DMS79 (cell line): ENCODE measurements at places on chromosomes 3 and 15.

DNA sequence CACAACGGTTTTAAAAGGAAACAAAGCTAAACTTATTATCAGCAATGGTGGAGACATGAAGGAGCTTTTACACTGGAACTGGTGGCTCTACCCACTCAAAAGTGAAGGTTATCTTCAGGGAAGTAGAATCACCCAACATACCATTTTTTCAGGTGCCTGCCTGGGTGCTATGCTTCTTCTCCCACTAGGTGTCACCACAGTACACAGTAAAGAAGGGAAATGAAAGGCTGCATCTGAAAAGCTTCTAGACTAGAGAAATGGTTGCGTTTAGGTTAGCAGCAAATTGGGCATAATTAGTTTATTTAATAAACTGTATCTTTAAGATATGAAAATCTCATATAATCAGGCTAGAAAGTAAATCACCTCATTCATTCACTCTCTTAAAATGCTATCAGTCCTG lies 47.0 kb upstream of the SELENOK start:
- no peak for DNase-seq

- no peak for DNase-seq
These were observed 215.5 kb downstream of the NR1D2 start for GRCh38 chr3:24160424-24161095.

- DNase-seq, result no peak
These were observed 199.1 kb downstream of the LRRN1 start for GRCh38 chr3:3998140-3998922.

DNA sequence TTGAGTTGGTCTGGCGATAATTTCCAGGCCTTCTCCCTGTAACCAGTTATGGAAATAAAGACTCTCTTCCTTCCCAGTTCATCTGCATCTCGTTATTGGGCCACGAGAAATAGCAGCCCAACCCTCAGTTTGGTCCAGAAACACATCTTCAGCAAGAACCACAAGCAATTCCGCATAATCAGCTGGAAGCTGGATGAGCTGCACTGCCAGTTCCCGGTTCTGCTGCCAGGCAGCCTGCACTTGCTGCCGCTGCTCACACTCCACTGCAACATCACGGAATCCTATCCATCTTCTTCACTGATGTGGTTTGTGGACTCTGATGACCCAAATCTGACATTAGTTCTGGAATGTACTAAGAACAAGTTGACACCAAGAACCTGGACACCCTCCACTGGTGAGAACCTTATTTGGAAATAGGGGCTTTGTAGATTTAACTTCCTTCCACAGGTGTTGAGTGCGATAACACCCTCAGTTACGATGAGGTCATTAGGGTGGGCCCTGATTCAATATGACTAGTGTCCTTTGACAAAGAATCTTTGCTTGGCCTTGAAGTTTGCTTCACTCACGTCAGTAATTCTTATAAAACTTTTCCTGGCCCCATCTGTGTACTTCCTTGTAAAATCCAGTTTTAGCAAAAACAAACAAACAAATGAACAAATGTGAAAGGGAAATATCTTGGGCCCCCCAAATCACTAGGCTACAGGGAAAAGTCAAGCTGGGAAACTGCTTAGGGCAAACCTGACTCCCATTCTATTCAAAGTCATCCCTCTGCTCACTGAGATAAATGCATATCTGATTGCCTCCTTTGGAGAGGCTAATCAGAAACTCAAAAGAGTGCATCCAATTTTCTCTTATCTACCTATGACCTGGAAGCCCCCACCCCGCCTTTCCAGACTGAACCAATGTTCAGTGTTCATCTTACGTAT lies 221.9 kb upstream of the PROK2 start:
- no peak for DNase-seq

- no peak for DNase-seq
These were observed 8.4 kb upstream of the RPS17 start for GRCh38 chr15:82548700-82549099.

DNA sequence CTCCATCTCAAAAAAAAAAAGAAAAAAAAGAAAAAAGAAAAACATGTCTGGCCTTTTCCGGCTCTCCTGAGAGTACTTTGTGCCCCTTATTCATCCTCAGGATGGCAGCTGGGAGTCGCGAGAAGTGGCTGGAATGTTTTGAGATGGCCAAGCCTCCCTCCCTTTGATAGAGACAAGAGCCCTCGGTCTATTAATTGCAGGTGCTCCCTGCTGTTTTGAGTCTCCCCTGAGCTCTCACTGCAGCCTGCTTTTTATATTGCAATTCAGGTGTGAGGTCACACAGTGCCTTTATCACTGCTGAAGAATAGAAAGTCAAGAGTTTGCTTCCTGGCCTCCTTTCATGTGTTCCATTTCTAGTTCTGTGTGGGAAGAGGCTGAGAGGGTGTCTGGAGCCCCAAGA lies 10.9 kb downstream of the CA12 start:
- peak; percentile 74 for DNase-seq

- no peak for DNase-seq
These were observed 31.1 kb upstream of the UTS2B start for GRCh38 chr3:191361456-191361855.

GRCh38 chr3:159669766-159670165 lies 318.9 kb upstream of the IL12A start:
- DNase-seq, result no peak

GRCh38 chr3:177220136-177220974 lies 23.1 kb upstream of the TBL1XR1 start:
- DNase-seq, result no peak

- DNase-seq, result no peak
These were observed 49.1 kb downstream of the CA12 start for GRCh38 chr15:63332367-63333124.

DNA sequence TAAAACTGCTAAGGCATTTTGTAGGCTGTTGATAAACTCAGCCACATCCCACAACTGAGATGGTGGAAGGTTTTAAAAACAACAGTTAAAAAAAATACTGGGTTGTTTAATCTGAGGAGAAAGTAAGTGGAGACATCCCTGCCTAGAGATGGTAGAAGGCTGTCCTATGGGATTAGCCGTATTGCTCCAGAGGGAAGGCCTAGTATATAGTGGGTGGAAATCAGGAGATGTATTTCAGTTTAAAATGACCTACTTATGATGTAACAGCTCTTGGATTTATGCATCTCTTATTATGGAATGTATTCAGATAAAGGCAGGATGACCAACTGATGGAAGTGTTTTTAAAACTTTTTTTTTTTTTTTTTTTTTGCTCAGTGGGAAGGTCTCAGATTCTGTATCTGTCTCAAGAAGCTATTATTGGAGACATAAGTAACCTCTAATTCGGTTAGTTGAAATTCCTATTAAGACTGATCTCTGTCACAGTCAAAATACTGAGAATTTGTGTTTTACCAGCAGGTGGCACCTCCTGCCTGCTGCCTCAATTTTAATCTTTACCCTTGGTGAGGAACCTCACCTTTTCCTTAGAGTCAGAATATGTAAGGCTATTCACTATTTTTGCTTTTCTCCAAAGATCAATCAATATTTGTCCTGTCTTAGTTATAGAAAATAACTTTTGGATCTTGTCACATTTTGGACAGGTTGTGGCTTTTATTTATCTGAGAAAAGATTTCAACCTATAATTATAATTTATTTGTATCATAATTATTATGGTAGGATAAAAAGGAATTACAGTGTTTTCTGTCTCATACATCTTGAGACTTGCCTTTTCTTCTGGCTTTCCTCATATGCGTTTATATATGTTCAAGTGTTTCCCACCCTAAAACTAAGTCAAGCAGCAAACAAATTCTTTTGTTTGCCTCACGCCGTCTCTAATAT lies 63.0 kb downstream of the VPS8 start:
- peak; percentile 18 for DNase-seq

DNA sequence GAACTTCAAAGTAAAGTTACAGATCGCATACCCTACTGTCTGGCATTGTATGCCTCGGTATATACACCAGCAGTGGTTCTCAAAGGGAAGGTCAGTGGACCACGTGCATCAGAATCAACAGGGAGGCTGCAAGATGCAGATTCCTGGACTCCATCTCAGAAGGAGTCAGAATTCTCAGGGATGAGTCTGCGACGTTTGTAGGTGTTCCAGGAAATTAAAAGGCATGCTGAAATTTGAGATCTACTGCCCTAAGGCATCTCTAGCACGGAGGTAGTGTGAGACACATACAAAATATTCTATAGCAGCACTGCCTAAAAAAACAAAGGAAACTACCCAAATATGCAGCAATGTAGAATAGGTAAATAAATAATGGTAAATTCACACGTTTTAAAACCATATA lies 136.8 kb upstream of the BNIP2 start:
- no peak for DNase-seq

GRCh38 chr15:100021653-100022052 lies 288.4 kb upstream of the LYSMD4 start:
- no peak for DNase-seq

- no peak for DNase-seq
These were observed 186.8 kb downstream of the SHOX2 start for GRCh38 chr3:157919319-157919887.

DNA sequence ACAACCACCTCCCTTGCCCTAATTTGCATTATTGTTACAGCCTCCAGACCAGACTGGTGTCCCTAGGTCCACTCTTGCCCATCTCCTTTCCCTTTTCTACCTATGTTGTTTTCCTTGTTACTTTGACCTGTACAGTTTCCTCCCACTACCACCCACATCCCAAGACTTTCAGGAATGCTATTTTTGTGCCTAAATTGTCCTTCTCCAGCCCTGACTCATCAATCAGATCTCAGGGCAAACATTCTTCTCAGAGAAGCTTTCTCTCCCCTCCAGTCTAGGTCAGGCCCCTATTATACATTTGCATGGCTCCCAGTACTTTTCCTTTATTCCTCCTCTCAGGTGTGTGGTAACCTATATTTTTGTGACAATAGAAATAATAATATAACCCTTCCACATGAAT lies 241.5 kb downstream of the IGSF11 start:
- no peak for DNase-seq

DNA sequence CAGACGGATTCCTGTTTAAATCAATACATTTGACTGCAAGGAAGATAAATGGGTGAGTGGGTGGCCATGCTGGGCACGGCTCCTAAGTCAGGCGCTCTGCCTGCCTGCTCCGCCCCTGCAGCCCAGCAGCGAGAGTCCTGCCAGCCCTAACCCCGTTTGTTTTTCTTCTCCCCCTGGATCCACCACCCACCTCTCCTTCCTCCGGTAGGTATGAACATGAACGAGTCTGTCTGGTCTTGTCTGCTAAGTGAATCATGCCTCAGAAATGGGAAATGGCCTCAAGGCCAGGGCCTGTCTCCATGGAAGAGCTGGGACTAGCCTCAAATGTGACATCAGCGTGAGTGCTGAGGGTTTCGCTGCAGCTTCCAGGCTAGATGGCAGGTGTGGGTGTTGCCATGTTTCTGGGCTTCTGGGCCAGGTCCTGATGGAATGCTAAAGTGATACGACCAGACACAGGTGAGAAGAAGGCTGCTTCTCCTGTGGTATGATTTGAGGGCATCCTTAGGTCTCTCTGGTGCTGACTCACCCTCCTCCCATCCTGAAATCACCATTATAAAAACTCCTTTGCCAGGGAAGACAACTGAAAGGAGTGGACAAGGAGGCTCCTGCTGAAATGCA lies 5.6 kb upstream of the FEM1B start:
- no peak for DNase-seq

GRCh38 chr3:146134348-146135117 lies 26.5 kb downstream of the PLOD2 start:
- no peak for DNase-seq

GRCh38 chr15:70410371-70410985 lies 312.8 kb upstream of the TLE3 start:
- no peak for DNase-seq

DNA sequence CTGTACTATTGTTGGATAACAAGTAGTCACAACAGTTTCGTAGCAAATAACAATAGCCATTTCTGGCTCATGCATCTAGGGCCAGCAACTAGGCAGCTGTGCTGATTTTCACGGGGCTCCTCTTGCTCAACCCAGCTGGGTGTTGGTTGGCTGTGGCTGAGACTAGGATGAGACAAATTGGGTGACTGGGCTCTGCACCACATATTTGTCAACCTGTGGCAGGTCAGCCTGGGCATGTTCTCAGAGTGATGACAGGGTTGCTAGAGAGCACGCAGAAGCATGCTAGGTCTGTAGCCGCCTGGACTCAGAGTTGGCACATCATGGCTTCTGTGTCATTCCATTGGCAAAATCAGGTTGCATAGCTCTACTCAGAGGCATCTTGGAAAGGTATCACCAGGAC lies 175.9 kb downstream of the OTOL1 start:
- DNase-seq, result no peak

GRCh38 chr3:20924646-20925385 lies 738.8 kb upstream of the SGO1 start:
- no peak for DNase-seq

GRCh38 chr3:132984181-132984580 lies 54.0 kb upstream of the TMEM108 start:
- DNase-seq, result no peak

DNA sequence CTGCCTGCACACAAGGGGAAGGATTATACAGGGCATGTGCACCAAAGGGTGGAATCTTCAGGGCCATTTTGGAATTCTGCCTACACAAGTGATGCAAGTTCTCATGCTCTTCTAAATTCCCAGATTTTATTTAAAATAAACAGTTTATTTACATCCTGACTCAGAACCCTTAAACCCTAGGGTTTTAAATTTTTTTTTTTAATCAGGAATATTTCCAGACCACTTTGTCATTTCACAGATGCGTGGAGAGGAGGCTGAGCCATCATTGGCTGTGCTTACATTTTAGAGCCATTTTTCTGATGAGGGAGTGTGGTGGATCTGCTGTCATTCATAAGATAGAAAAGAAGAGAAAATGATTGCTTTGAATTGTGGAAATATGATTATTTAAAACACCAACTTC lies 65.2 kb upstream of the MNS1 start:
- no peak for DNase-seq

DNA sequence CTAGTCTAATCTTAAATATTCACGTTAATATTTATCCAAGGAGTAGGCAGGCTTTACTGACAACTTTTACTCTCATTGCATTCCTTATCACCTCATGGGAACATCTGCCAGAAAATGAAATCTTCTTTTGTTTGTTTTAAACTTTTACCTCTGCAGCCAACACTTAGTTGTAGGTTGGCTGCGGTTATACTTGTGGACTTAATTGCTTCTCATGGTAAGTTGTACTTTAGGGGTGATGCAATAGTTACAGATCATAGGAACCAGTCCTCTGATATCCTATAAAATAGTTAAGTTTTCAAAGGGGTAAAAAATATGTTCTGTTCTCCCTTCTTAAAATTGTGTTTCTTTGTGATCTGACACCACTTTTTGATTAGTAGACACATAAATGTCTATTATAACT lies 321.9 kb downstream of the ZPLD1 start:
- DNase-seq, result no peak

GRCh38 chr15:44137750-44138149 lies 57.3 kb downstream of the FRMD5 start:
- no peak for DNase-seq
